Neural crest cell (in vitro differentiated cells): ENCODE measurements at places on chromosomes 2 and 18.

- H3K27ac ChIP-seq: no peak overlapping the region
- no peak for DNase-seq
- H3K36me3 ChIP-seq: peaks cover 61% of the 10 kb centered on the region
- peaks cover 18% of the 10 kb centered on the region for H3K4me1 ChIP-seq
- no peak overlapping the region for H3K4me3 ChIP-seq
- no peaks in the 10 kb centered on the region for H3K27me3 ChIP-seq
These were observed 50.0 kb downstream of the MBOAT2 start for GRCh38 chr2:8953525-8953924.

DNA sequence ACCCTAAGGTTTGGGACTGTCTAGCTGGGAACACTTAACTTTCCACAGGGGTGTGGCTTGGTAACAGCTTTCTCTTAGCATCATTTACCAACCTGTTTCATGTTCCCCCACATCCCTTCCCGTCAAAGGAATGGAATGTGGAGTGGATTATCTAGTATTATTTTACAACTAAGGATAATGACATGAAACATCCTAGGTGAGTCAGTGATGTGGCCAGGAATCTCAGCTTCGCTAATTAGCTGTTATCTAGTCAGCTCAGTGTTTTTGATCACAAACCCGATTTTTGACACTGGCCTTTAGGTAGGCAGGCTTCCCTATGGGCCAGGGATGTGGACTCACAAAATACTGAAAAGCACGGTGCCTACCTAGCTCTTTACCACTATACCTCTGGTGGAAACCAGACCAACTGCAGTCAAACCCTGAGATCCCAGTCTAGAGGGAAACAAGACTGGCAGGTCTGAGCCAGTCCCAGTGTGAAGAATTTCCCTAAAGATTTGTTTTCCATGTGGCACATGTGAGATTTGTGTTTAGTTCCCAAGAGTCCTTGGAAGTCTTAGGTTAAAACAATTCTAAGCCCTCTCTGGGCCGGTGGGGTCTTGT lies 2.8 kb upstream of the NRP2 start:
- peak overlapping the region; percentile 86 for H3K4me3 ChIP-seq
- H3K4me1 ChIP-seq: peaks cover 42% of the 10 kb centered on the region
- H3K27me3 ChIP-seq: peaks cover 28% of the 10 kb centered on the region

DNA sequence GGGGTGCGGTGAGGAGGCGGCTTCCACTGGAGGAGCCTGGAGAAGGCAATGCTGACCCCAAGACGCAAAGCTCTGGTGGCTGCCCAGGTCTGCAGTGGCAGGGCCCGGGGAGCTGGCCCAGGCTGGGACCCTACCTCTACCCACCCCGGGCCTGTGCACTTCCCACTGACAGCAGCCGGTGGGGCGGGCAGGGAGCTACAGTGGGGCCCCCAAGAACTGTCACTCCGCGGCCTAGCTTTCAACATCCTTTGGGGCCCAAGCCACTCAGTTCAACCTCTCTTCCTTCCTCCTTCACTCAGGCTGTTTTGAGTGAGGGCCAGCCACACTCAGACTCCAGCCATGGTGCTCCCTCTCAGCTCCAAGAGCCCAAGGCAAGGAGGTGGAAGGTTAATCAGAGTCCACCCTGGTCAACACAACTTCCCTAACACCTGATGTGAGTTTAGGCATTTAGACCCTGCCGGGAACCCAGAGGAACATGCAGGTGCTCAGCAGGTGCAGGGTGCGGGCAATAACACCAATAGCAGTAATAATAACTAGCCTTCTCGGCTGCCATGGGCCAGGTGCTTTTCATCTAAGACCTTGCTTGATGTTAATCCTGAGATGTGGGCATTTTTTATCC lies 93.6 kb downstream of the ZFP36L2 start:
- DNase-seq: no peak
- no peak overlapping the region for H3K4me3 ChIP-seq

GRCh38 chr2:24883946-24884345 lies 36.1 kb downstream of the ADCY3 start:
- H3K4me3 ChIP-seq: no peak overlapping the region
- no peaks in the 10 kb centered on the region for H3K27me3 ChIP-seq
- H3K36me3 ChIP-seq: peaks cover 7% of the 10 kb centered on the region
- peaks cover 13% of the 10 kb centered on the region for H3K4me1 ChIP-seq
- H3K27ac ChIP-seq: peak overlapping the region; percentile 15
- DNase-seq: no peak

DNA sequence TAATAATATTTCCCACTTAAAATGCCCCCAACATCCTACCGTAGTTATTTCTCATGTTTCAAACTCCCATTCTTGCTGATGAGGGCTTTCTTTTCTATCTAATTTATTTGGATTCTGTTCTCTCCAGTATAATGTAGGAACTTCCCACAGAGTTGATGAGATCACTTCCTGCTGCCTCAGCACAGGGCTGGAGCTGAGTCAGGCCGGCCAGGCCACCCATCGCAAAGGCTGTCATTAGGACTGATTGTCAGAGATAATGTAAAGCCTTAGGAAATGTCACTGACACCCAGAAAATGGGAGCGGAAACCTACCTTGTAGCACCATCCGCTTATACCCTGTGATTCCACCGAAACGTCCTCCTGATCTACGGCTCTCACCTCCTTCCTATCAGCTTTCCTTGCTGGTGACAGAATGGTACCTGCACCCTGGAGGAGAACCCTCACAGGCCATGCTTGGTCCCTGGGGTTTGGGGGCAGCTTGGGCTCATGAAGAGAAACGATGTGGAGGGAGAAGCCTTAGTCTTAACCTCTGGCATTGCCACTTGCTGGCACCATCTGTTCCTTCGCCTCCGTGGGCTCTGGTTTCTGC lies 672.8 kb upstream of the ID2 start:
- H3K4me1 ChIP-seq: peaks cover 17% of the 10 kb centered on the region
- DNase-seq: no peak
- no peak overlapping the region for H3K27ac ChIP-seq
- no peak overlapping the region for H3K4me3 ChIP-seq

- H3K4me1 ChIP-seq: no peaks in the 10 kb centered on the region
- no peak overlapping the region for H3K27ac ChIP-seq
- H3K27me3 ChIP-seq: no peaks in the 10 kb centered on the region
- H3K4me3 ChIP-seq: no peak overlapping the region
- peaks cover 3% of the 10 kb centered on the region for H3K36me3 ChIP-seq
These were observed 19.5 kb downstream of the NXPH2 start for GRCh38 chr2:138760676-138761075.

DNA sequence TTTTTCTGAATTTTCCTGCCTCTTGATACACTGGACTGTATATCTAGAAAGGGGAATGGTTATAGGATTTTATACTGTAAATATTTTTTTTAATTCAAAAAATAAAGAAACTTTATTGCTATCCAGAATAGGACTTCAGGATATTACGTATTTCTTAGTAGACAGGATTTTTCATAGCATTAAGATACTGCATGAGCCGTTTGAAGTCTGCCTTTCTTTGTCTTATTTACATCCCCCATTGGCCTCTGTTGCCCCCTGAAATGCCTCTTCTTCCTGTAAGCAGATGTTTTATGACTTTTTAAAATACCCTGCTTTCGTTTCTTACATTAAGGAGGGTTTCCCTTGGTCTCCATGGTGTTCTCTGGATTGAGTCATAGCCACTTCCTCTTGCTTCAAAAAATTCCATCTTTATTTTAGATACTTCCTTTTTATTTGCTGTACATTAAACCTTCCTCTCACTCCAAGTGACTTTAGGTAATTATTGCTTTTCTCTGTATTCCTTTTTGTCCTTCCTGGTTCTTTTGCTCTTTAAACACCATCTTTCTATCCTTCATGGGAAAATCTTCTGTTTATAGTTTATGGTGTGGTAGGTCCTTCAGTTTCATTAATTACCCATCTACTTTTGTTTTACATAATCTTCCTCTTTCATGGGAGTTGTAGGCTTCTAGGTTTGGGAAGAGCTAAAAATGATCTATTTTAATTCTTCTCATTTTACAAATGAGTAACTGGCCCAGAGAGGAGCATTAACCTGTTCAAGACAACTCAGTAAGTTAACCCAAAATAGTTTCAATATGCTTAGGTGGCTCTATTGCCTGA lies 72.6 kb downstream of the ZNF532 start:
- no peak for DNase-seq
- H3K4me3 ChIP-seq: no peak overlapping the region
- no peak overlapping the region for H3K27ac ChIP-seq
- no peaks in the 10 kb centered on the region for H3K27me3 ChIP-seq
- peaks cover 33% of the 10 kb centered on the region for H3K36me3 ChIP-seq

GRCh38 chr2:226179010-226179409 lies 620.6 kb downstream of the IRS1 start:
- DNase-seq: no peak
- H3K27me3 ChIP-seq: no peaks in the 10 kb centered on the region
- H3K36me3 ChIP-seq: peaks cover 8% of the 10 kb centered on the region
- H3K4me3 ChIP-seq: no peak overlapping the region
- H3K4me1 ChIP-seq: peaks cover 6% of the 10 kb centered on the region

DNA sequence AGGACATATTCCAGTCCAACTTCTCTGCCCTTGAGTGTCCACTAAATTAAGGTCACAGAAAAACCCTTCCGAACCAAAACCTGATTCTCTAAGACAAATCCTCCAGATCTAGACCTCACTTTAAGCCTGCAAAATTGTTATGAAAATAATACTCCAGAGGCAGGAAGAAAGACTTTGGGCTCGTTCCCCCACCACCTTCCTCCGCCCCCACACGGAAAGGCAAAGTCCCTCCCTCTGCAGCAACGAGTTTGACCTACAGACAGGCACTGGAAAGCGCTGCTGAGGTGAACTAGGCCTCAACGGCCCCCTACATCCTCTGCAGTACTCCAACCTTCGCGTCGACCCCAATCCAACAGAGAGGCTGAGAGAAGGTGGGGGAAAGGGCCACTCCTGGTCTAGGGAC lies 808 bp downstream of the ATP5MC3 start:
- peak; percentile 14 for DNase-seq
- no peaks in the 10 kb centered on the region for H3K27me3 ChIP-seq
- H3K36me3 ChIP-seq: peaks cover 4% of the 10 kb centered on the region
- H3K4me3 ChIP-seq: peak overlapping the region; percentile 93
- H3K4me1 ChIP-seq: peaks cover 16% of the 10 kb centered on the region

DNA sequence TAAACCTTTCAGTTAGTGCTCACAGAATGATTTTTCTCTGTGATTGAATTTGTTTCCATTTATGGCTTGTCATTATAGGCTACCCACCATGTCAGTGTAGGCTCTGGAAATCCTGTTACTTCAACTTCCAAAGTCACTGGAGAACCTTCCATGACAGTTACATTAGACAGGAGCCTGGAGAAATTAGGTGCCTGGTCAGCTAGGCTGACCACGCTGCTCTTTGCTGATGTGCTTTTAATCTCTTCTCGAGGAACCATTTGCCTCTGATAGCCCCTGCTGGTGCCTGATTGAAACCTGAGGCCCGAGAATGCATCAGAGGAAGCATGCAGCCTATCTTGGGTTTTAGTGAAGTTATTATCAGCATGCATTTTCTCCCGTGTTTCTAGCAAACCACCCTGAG lies 29.6 kb upstream of the TTN start:
- no peak for DNase-seq
- H3K36me3 ChIP-seq: no peaks in the 10 kb centered on the region
- H3K27ac ChIP-seq: no peak overlapping the region
- no peaks in the 10 kb centered on the region for H3K27me3 ChIP-seq
- H3K4me3 ChIP-seq: no peak overlapping the region

DNA sequence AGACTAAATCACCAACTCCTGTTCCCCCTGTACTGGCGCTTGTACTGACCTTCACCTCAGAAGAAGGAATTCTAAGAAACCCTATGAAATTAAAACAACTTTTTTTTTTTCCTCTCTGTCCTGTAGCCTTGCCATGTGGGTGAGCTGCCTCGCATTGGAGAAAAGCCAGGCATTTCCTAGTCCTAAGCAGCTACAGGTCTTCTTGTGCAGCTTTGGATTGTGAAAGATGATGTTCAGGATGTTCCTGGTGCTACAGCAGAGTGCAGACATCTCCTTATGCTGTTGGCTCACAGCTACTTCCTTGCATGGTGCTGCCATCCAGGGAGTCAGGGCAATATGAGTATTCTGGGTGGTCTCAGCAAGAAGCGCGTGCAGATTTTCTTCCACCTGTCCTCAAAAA lies 11.9 kb downstream of the PIK3C3 start:
- H3K4me3 ChIP-seq: no peak overlapping the region
- no peak overlapping the region for H3K27ac ChIP-seq
- no peaks in the 10 kb centered on the region for H3K36me3 ChIP-seq
- no peak for DNase-seq

DNA sequence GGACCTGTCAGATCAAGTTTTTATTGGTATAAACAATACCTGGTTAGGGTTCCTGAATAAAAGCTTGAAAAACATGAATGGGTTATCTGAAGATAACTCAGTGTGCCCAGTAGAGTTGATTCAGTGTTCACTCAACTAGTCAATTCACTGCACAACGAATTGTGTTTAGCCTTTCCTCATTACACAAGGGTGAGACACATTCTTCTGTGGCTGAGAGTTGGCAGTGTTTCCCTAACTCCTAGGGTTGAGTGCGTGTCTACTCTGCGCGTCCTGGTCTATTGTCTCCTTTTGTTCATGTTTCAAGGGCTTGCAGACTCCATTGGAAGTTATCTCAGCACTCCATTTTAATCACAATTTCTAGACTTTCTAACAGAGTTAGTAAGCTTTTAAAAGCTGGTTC lies 32.8 kb upstream of the TMEM178A start:
- no peaks in the 10 kb centered on the region for H3K27me3 ChIP-seq
- no peaks in the 10 kb centered on the region for H3K4me1 ChIP-seq

GRCh38 chr2:95050385-95051300 lies 25.1 kb downstream of the MAL start:
- no peak overlapping the region for H3K4me3 ChIP-seq
- H3K27ac ChIP-seq: peak overlapping the region; percentile 76
- DNase-seq: no peak

GRCh38 chr2:95391641-95392310 lies 10.7 kb upstream of the FAHD2A start:
- H3K4me1 ChIP-seq: peaks cover under 1% of the 10 kb centered on the region
- no peak for DNase-seq
- H3K4me3 ChIP-seq: no peak overlapping the region
- H3K27me3 ChIP-seq: no peaks in the 10 kb centered on the region

DNA sequence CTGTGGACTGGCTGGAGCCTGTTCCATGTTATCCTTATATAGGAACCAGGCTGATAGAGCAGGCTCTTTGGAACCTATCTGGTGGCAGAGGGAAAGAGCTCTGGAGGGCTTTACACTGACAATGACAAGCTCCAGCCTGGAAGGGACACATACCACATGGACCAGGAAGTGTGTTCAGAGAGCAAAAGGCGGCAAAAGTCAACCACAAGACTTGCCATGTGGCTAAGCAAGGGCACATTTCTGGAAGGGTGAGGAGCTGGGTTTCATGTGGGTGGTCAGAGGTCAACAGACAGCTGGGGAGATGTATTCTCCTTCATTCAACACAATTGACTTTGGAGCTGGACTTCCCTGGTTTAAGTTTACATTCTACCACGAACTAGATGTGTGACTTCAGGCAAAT lies 325.2 kb downstream of the DYSF start:
- peaks cover 4% of the 10 kb centered on the region for H3K4me1 ChIP-seq
- no peak overlapping the region for H3K27ac ChIP-seq

GRCh38 chr2:218022131-218022850 lies 19.5 kb upstream of the TNS1 start:
- no peaks in the 10 kb centered on the region for H3K36me3 ChIP-seq
- no peak for DNase-seq
- peak overlapping the region; percentile 78 for H3K27ac ChIP-seq
- H3K27me3 ChIP-seq: no peaks in the 10 kb centered on the region
- peak overlapping the region; percentile 4 for H3K4me3 ChIP-seq
